ENCODE measurements at places on chromosomes 2 and 18. TPM values are rescaled to one million over a fixed set of nuclear protein-coding genes. Genes with fewer than 3 reads are reported as not detected.

The FBXO48 gene
- total RNA-seq: 0.59 TPM

The ILKAP gene
- total RNA-seq: 28.8 TPM

DNA sequence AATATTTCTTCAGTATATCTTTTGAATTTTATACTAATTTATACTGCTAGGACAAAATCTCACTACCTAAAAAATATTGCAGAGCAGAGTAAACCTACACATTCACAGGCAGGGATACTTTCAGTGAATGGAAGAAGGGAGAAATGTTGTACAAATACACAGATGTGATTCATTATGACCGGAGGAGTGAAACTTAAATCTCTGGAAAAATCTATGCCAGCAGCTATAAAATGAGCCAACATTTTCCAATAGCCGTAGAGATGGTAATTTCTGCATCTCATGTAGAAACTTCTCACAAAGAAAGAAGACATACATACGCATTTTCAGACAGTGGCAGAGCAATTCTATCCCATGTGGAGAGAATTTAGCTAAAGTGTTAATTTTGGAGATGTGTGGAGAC is 54.8 kb downstream of the KCNS3 start:
- no peaks in the 10 kb centered on the region for H3K27me3 ChIP-seq
- H3K36me3 ChIP-seq: no peaks in the 10 kb centered on the region

GRCh38 chr2:222859786-222860612 is 837 bp upstream of the ACSL3 start:
- peaks cover 27% of the 10 kb centered on the region for H3K4me1 ChIP-seq
- H3K27me3 ChIP-seq: no peaks in the 10 kb centered on the region
- peak overlapping the region; percentile 81 for H3K27ac ChIP-seq
- DNase-seq: peak; percentile 72
- no peaks in the 10 kb centered on the region for H3K36me3 ChIP-seq
- peak overlapping the region; percentile 99 for H3K4me3 ChIP-seq

Data from HepG2 (cell line).